B cell (primary cell): ENCODE measurements at places on chromosomes 5 and 9. TPM values are rescaled to one million over a fixed set of nuclear protein-coding genes. Genes with fewer than 3 reads are reported as not detected.

The AQP3 gene
- total RNA-seq = 1.4 and 1.8 TPM in 2 replicates

- DNase-seq = no peak
These were observed 16.1 kb downstream of the MEGF10 start for GRCh38 chr5:127306647-127307046.

- DNase-seq = no peak
These were observed 203.3 kb downstream of the CWC27 start for GRCh38 chr5:64971990-64972389.

- DNase-seq = no peak
These were observed 25.9 kb downstream of the BOD1 start for GRCh38 chr5:173590436-173591055.

DNA sequence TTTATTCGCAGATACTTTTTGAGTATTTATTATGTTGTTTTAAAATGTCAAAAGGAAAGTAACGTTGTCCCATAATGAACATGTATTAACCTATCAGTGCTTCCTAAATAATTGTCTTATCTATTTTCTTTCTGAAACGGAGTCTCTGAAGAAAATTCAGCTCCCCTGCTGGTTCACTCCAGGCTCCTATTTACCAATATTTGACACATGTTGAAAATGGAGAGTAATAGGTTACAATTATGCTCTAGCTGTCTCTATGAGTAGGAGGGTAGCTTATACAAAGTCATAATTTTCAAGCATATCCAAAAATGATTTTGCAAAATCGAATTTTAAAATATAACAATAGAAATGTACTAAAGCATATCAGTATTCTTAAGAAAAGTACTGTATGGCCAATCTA, 844.1 kb downstream of the CDH18 start:
- no peak for DNase-seq
